GM12878 (cell line): ENCODE measurements at places on chromosomes 3 and 15.

DNA sequence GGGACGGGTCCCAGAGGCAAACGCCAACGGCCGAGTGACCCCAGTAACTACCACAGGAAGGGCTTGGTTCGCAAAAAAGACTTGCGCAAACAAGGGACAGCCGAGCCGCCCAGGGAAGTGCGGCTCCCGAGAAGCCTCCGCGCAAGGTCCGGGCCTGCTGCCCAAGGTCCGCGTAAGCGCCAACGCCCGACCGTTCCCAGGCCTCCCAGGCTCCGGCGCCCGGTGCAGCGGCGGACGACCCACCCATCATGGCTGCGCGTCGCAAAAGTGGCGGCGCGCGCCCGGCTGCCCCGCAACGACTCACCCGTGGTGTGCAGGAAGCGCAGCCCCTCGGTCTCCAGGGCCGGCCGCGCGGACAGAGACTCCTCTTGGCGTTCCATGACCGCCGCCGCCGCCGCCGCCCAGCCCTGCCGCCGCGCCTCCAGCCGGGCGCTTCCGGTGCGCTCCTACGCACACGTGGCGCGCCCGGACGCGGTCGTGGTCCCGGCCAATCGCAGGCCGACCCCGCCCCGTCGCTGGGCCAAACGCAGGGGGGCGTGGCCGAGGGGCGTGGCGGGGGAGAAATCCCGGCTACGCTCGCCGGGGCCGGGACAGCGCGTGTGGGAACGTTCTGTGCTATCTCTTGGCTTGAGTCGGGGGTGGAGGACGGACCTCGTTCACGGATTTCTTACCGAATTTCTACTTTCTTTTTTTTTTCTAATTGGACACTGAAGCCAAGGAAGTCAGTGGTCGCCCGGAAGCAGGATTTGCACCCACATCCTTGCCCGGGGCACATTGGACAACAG is at the start of gene SELENOS:
SELENOS (minus strand) TSS at position 448 of the 785 bp plus-strand sequence; CDS start at position 380, 68 bp downstream.
- no peak for DNase-seq

- no peak for DNase-seq
Observed at GRCh38 chr3:81363816-81364215, 397.6 kb downstream of the GBE1 start.

GRCh38 chr15:87461631-87462030 is 794.9 kb downstream of the NTRK3 start:
- DNase-seq: no peak

DNA sequence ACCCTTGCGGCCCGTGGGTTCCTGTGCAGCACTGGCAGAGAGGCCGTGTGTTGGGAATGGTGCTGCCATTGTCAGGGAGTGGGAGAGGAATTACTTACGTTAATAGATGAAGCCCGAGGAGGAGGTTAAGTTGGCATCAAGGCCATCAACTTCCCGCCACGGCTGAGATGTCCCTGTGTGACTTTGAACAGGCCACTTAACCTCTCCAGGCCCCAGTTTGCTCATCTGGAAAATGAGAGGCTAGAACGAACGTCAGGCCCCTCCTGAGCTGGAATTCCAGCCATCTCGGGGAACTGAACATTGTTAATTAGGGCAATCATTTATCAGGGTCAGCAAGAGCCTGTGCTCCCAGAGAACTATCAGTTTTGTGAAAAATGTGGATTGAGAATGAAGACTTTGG is 91.4 kb upstream of the MYZAP start:
- DNase-seq: no peak

- DNase-seq: no peak
Observed at GRCh38 chr3:129504471-129505100, 23.9 kb upstream of the RHO start.

GRCh38 chr3:51916418-51916817 is 13.3 kb upstream of the IQCF1 start:
- DNase-seq: no peak

- no peak for DNase-seq
Observed at GRCh38 chr3:183202004-183202722, 39.6 kb upstream of the LAMP3 start.

- DNase-seq: no peak
Observed at GRCh38 chr3:59559721-59560435, 510.1 kb upstream of the CFAP20DC start.

DNA sequence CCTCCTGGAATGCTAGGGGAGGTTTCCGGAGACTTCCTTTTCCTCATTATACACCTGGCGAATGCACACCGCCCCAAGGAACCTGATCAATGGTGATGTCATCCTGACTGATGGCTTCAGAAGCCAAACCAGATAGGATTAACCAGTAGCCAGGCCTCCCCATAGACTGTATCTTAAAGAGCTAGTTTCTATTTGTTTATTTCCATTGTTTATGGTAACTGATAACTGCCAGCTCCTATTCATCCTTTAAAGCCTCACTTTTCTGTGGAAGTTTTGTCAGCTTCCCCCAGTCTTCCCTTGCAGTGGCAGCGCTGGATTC is at the start of gene MKRN2OS:
MKRN2OS (minus strand) TSS at position 27 of the 319 bp plus-strand sequence. CDS start 35 bp downstream, outside the sequence.
- no peak for DNase-seq

DNA sequence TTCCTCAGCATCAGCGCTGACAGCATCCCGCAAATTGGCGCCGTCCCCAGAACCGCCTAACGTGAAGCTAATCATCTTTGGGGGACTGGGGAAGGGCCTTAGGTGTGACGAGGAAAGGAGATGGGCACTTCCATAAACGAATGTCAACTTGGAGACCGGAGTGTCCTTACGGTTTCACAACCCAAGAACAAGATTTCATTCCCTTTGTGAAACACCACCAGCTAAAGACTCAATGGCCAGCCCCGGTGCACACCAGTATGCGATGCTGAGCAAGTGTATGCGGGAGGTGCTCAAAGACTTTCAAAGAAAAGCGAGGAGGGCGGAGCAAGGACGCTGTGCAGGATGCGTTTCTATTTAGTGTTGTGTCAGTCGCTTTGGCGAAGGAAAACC is 759 bp upstream of the TTBK2 start:
- DNase-seq: no peak

- no peak for DNase-seq
Observed at GRCh38 chr3:149481056-149481455, 6.6 kb downstream of the TM4SF4 start.

DNA sequence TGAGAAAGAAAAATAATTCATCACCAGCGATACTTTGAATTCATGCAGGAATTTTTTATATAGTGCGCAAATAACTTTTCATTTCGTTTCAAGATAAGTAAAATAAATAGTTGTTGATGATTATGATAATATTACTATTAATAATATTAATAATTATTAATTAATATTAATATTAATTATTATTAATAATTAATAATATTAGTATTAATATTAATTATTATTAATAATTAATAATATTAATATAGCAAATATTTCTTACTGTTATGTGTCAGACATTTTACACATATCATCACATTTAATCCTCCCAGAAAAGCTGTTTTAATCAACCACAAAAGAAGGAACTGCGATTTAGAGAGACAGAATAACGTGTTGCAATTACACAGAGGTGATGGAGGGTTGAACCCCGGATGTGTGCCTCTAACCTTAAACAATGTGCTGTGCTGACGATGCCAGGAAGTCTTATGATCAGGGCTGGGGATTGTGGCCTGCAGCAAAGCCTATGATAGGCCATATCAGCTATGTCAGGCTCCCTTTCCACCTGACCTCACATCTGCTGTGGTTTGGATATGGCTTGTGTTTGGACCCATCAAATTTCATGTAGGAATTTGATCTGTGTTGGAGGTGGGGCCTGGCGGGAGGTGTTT is 263.5 kb upstream of the NR2F2 start:
- no peak for DNase-seq

- DNase-seq: no peak
Observed at GRCh38 chr3:139203752-139204151, 140.1 kb upstream of the MRPS22 start.

- DNase-seq: no peak
Observed at GRCh38 chr3:155663467-155664212, 81.2 kb downstream of the PLCH1 start.

DNA sequence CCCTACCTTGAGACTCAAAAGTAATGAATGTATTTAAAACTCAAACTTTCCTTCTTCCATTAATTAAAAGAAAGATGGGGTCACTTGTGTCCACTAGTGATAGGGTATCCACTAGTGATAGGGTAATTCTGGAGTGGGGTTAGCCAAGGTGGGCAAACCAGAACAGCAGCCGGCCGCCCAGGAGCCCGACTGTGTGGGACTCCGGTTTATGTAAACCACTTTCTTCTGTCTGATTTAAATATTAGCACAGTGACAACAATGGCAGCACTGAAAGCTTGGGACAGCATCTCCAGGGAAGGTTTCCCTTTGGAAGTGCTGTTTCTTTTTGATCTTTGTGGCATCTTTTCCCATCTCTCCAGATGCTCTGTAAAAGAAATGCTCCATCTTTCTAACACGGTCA is 722 bp downstream of the MYZAP start:
- no peak for DNase-seq

DNA sequence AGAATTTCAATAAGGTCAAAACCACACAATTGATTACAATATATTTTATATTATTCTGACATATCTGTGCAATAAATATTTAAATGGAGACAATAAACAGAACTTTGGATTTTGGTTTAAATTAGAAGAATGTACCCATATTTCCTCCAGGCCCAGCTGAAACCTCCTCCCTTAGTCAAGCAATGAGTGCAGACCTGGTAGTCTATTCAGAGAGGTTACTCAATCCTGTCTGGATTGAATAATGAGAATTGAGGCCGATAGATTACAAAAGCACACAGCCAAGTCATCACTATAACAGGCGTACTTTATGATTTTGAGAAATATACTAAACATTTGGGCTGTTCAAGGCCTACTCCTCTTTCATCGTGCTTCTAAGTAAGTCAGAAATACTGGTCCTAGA is 114.5 kb upstream of the STRIT1 start:
- no peak for DNase-seq

GRCh38 chr15:90099868-90100831 is 2.1 kb downstream of the IDH2 start:
- no peak for DNase-seq

DNA sequence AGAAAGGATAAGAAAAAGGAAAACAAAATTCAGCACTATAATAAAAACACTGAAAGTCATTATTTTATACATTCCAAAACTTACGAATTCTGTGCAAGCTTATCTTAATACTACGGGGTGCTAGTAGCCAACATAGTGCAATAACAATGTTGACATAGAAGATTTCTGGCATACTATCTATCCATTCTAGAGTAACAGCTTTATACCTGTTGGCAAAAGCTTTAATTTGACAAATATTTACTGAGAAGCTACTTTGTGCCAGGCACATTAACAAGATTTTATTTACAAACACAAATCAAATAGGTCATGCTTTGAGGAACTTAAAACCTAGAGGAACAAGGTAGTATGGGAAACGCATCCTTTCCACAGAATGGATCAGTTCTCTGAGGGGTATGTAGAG is 1.1 kb downstream of the ACKR4 start:
- no peak for DNase-seq

GRCh38 chr3:105806359-105806758 is 62.5 kb downstream of the CBLB start:
- DNase-seq: no peak
